Activated CD8-positive, alpha-beta memory T cell treated with anti-CD3 and anti-CD28 coated beads, Interleukin-2, amount 50 U/mL, for 4 hours (primary cell): ENCODE measurements at places on chromosomes 4 and X.

DNA sequence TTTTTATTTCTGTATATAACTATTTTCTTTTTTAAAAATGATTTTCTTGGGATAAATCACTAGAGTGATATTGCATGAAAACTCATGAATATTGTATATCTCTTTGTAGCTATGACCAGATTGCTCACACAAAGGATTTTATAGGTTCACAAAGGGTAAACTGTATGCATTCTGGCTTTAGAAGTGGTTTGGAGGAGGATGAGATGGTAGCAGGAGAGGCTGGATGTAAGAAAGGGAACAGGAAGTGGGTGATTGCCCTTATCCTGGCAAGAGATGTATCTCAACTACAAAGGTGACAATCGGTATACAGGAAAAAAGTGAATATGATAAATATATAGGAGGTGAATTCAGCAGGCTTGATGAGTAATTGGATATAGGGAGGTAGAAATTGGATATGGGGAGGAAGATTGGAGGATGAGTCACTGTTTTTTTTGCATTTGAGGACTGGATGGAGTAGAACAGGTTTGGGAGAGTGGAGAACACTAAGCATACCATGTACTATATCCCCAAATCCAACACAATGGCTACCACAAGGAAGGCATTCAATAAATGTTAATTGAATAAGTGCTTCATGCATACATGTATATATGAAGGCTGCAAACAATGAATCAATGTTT is 9.9 kb downstream of the FGG start:
- no peak for DNase-seq

GRCh38 chr4:121299367-121299766 is 81.5 kb downstream of the QRFPR start:
- no peak for DNase-seq

- DNase-seq, result no peak
Observed at GRCh38 chr4:2591189-2591588, 54.7 kb downstream of the FAM193A start.

DNA sequence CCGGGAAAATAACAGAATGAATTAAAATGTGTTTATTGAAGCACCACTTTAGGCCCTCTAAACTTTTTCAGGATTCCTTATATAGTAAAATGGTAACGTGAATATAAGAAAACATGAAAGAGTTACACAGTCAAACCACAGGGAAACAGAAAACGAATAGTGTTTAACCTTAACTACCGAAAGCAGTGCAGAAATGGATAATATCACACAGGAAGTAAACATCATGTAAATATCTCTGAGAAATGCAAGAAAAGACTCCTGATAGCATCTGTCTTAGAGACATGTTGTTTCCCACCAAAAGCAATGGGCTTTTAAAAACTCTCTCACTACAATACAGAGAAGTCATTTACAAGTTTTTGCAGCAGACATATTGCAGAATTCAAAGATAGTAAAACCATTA is 323.9 kb upstream of the CXXC4 start:
- no peak for DNase-seq

DNA sequence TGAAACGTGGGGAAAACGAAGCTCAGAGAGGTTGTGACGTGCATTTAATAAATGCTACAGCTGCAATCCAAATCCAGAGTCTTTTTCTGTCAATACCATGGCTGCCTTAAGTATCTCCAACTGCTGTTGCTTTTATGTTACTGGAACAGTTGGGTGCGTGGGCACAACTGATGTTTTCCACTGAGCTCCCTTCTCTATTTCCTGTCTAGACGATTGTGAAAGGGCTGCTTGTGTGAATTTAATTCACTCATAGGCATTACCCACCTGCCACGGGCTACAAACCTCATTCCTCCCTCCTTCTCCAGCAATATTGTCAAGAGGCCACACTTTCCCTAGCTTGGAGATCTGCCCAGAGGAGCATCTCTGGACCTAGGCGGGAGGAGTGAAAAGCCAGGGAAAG is 526.0 kb downstream of the MID1IP1 start:
- DNase-seq, result peak; percentile 38

DNA sequence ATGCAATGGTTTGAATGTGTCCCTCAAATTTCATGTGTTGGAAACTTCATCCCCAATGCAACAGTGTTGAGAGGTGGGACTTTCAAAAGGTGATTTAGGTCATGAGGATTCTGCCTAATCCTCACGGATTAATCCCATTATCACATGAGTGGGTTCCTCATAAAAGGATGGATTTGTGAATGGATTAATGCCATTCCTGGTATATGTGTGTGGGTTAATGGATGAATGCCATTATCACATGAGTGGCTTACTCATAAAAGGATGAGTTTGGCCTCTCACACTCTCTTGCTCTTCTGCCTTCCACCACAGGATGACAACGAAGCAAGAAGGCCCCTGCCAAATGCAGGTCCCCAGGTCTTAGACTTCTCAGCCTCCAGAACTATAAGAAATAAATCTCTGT is 30.5 kb upstream of the NEUROG2 start:
- DNase-seq, result no peak

DNA sequence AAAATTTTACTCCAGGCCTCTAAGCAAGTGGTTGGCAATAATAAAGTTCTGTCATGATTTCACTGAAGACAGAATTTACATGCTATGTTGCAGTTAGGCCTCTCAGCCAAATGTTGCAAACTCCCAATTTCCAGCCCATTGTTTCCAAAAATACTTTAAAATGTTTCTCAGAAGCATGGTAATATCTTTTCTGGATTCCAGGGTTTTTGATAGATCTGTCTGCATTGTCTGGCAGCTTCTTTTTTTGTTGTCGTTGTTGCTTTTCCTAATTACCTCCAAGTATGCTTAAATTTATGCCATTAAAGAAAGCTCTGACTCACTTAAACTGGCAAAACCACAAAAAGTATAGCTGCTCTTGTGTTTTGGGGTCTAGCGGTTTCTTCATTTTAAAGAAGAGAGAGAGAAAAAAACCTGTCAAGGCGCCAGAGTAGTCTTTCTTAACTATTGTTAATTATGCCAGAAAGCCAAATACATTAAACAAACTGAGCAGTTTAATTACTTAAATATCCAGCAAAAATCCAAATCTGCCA is 97.0 kb downstream of the AGTR2 start:
- no peak for DNase-seq

- DNase-seq, result no peak
Observed at GRCh38 chr4:150160473-150160872, 82.2 kb downstream of the DCLK2 start.

DNA sequence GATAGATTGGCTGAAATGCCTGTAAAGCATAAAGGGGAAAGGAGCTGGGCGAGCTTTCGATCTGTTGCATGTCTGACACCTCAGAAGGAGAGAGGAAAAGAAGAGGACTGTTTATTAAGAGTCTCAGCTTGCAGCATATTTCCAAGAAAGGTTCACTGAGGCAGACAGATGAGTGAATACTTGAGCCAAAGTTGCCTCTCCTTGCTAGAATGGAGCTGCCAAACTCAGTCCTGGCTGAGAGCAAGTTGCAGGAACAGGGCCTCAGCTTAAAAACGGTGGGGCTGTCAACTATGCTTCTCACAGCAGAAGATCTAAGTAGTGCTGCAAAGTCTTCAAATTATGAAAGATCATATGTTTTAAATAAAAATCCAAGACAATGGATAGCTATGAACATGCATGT is 707.5 kb downstream of the PCDH7 start:
- DNase-seq, result no peak

- DNase-seq, result no peak
Observed at GRCh38 chr4:87579478-87579877, 28.9 kb upstream of the DSPP start.

DNA sequence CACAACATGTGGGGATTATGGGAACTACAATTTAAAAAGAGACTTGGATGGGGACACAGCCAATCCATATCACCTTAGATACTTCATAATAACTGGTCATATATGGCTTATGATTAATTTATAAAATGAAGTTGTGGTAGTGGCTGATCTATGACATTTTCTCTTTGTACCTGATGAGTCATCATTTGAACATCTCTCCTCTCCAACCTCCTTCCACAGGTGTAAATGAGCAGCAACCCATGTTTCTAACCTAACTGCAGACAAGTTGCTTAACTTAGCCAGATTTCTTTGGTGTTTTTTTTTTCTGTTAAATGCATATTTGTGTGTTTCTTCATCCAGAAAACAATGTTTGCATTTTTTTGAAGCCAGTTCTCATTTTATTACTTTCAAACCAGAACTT is 42.6 kb downstream of the SPANXA2 start:
- DNase-seq, result no peak

DNA sequence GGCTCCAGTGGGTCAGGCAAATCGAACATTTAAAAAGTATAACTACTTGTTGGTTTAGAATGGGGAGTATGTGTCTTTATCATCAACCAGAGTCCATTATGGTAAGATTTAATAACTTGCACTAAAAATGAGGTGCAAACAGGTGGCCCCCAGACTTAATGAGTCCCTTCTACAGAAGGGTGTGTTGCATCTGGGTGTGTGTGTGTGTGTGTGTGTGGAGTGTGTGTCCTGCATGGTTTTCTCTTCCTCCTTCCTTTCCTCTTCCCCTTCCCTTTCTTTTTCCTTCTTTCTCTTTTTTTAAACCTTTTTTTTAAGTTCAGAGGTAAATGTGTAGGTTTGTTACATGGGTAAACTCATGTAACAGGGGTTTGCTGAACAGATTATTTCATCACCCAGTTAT is 53.7 kb downstream of the GPRIN3 start:
- DNase-seq, result no peak

GRCh38 chr4:139234253-139234652 is 45.8 kb downstream of the MGARP start:
- no peak for DNase-seq

DNA sequence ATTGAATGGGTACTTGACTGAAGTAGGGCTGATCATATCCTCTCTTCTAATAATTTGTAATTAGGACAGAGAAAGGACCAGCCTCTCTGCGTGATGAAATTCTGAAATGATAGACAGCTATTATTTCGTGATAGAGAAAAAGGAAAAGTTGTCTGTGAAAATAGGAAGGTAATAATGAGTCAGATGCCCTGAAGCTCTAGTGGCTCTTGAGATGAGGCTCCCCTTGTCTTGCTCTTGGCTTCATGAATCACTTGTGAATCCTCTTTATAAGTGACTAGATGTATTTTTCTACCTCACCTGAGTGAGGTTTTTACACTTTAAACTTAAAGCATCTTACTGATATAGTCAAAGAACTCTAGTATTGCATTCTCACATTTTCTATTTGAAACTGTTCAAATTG is 888.9 kb downstream of the PCDH18 start:
- DNase-seq, result no peak

DNA sequence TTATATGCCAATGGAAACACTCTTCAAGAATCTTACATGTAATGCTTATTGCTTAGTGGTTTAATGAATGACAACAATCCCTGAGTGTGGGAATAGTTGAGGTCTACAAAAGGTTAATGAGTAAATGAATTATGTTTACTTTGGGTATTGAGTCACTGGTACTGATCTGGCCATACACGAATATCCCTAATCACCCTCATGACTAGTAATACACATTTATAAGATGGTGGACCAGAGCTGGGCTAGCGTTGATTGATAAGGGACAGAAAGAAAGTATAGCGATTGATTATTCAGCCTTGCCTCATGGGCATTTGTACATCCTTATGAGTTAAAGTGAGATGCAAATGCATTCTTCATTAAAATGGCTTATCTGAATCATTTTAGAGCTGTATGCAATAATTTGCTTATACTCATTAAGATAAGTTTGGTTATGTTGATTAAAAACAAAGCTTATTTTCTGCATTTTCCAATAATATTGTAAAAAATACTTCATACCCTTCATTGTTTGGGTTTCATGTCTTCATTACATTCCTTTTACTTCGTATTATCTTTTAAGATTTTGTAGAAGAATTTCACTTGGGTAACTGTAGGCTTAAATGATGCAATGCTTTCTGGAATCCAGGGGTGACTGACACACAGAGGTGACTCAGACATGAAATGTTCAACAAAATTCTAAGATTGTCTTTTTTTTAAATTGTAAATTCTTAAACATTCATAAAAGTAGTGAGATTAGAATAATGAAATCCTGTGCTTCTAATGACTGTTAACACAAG is 47.4 kb downstream of the FGF2 start:
- DNase-seq, result no peak

DNA sequence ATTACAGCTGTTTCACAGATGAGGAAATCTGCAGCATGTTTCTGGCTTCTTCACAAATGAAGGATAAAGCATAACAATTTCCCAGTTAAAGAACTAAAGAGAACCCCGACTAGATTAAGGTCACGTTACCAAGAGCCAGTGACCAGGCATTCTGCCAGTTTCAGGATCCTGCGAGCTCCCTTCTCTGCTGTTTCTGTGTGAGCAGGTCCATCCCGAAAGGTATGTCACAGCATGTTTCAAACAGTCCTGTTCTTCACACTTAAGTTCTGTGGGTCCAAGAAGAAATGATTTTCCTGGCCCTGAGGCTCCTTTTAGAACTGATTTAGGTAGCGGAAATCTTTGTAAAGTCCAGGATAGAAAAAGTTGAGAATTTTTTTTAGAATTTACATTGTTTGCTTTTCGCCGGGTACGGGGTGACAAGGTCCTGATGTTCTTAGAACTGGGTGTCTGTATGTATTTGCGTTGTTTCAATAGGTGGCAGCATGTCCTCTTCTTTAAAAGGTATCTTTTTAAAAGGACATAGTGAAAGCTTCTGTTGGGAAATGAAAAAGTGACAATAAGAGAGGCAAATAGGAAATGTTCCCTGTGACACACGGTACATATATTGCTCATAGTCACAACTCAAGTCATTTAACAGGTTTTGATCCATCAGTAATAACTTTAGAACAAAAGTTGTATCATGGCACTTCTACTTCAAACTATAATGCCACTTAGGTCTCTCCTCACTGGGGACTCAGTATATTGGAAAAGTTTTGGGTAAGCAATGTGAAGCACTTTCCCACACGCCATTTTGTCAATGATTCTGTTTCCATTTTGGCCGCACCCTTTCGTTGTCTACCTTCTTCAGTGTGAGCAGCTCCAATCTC is 18.4 kb downstream of the IL21 start:
- no peak for DNase-seq

DNA sequence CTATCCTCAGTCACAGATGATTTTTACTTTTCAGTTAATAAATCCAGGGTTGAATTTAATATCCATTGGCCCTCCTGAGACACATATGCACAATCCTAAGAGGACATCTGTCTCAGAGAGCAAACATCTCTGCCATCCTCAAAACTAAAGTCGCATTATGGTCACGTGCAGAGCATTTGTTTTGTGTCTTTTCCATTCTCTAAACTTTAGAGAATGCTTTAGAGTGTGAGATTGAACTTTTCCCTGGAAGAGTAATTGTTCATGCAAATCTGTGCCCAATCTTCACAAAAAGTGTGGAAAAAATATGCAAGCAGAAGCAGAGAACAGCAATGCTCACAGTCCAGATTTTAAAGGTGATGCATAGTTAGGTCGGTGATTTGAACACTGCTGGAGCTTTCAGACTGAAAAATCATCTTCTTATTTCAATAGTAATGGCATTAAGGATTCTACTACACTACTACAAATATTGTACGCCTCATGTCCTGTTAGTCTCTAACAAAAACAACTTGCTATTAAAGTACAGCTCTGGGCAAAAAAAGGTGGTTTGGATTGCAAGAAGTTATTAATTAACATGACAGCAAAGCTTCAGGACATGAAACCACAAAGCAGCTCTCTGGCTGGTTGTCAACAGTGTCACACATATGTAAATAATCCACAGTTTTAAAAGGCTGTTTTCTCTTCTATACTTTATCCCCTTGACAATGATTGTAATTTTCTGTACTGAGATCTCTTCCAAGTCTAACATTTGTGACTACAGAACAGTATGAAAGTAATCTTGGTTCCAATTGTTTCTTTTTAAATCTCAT is 19.9 kb downstream of the DCHS2 start:
- no peak for DNase-seq
